ENCODE measurements at places on chromosomes 3 and 15.
A peak's percentile ranks its signal among the peaks of the same experiment; 100 is the strongest.

DNA sequence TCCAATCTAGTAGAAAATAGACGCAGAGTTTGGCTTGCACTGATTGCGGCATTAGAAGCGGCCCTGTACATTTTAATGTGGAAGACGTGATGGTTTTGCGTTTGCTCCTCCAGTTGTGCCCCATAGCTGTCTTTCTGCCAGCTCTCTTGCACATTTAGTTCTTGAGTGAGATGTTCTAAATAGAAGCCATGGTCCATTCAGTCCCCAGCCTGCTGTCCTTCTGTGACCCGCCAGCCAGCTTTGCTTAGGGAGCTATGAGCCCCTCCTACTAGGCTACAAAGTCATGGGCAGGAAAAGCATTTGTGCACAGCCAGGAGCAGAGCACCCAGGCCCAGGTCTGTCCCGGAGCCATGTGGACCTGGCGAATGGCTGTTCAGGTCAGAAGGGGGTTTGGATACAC lies 50.3 kb downstream of the APBA2 start:
- DNase-seq: no peak

DNA sequence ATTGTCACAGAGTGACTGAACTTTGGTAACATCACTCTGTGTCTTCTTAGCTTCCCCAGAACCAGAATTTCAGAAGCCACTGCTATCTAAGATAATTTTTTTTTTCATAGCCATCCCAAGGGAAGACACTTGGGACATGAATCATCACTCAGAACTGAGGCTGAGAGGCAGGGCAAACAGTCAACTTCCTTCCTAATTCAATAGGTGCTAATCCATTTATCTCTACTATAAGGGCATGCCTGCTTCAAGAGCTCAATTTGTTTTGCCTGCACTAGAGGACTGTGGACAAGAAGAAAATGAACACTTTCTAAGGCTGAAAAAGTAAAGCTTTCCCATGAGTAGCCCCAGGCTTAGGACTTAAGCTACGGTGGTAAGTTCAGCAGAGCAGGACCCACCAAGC lies 56.7 kb upstream of the MYRIP start:
- peak; percentile 12 for DNase-seq

- no peak for DNase-seq
Measured at GRCh38 chr3:52021489-52022268, 26.0 kb upstream of the RPL29 start.

DNA sequence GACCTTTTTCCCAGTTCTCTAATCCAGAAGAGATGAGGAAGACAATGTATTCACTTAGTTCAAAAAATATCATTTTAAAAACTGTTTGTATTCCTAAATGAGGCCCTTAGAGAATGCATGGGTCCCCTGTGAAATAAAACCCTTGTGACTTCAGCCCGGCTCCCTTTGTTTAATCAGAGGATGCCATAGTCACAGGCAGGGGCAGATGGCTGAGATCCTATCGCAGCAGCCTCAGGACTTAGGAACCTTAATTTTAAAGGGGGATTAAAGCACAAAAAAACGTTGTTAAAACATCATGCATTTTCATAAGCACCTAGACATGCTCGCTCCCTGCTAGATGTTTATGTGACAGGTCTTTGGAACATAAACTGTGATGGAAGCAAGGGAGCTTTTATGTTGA lies 176.6 kb downstream of the IL20RB start:
- DNase-seq: no peak

DNA sequence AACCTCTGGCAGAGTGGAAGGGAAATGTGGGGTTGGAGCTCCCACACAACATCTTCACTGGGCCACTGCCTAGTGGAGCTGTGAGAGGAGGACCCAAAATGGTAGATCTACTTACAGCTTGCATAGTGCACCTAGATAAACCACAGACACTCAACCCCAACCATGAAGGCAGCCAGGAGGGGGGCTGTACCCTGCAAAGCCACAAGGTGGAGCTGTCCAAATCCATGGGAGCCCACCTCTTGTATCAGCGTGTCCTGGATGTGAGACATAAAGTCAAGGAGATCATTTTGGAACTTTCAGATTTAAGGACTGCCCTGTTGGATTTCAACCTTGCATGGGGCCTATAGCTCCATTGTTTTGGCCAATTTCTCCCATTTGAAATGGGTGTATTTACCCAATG lies 20.9 kb downstream of the TP63 start:
- peak; percentile 35 for DNase-seq

DNA sequence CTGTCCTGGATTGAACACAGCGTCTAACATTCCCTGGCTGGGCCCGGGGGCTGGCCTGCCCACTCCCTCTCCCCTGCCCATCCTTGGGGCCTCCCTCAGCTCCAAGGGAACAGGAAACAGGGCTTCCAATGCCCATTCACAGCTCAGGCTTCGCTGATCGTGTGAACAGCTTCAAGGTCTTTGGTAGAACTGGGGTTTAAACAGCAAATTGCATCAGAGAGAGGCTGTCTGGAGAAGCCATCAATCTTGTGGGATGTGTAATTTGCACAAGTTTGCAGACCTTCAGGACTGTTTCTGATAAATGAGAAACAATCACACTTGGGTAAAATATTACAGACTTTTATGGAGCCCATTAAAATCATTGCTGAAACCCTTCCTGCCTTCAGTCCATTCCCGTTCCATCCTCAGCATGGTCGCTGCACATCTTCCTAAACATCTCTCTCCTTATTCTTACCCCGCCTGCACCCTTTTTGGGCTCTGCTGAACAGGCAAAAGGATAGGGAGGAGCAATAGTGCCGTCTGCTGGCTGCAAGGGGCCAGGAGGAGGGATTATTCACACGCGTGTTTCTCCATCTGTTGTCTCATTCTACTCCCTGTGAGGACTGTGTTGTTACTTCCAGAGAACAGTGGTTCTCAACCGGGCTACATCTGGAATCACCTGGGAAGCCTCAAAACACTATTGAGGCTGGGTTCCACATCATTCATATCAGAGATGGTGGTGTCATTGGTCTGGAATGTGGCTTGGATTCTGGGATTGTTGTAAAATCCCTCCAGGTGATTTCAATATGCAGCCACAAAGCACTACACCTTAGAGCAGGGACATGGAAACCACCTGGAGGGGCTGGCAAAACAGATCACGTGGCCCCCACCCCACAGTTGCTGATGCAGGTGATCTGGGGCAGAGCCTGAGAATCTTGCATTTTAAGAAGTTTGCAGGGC lies 116.3 kb downstream of the CLSTN2 start:
- peak; percentile 2 for DNase-seq

- DNase-seq: peak; percentile 84
Measured at GRCh38 chr3:78645628-78646310, 1122.0 kb downstream of the ROBO1 start.

- no peak for DNase-seq
Measured at GRCh38 chr15:96294766-96295165, 35.7 kb upstream of the NR2F2 start.

DNA sequence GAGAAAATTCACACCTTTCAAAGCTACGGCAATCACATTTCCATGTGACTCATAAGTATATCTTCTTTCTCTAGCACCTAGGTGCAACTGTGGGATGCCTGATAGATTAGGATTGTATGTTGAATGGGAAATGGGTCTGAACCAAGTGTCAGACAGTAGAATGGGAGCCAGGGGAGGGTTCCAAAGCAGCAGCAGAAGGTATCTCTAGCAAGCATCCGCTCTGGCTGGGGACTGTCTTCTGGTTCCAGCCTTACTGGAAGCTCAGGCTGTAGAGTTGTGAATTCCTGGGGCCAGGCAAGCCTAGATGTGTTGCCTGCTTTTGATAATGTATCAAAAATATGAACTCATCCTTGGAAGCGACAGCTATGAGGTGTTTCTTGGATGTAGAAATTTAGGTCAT lies 2.1 kb upstream of the CHL1 start:
- no peak for DNase-seq

DNA sequence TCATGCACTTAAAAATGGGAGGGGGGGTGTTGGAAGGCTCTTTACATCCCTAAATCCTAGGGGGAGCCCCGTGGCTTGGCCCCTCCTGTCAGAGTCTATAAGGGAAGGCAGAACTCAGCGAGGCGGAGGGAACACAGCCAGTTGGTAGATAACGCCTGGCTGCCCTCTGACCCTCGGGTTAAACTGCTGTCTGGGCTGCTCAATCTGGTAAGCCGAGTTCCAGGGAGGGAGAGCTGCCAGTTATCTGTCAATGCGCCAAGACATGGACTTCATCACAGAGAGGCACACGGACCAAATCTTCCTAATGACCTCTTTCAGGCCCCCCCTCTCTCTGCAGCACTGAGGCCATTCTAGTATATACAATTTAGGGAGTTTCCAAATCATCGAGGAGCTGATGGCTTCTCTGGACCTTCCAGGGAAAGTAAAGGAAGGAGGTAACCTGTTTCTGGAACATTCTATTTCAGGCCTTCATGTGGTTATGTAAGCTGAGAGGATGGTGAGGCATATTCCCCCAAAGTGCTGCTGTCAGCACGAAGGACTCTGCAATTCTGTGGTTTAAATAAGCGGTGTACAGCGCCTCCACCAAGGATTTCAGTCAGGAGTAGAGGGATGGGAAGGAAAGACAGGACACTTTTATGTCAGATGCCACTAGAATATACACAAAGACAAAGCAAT lies 349.0 kb downstream of the MCTP2 start:
- no peak for DNase-seq

- DNase-seq: peak; percentile 32
Measured at GRCh38 chr15:98787936-98788757, 139.8 kb downstream of the IGF1R start.

GRCh38 chr3:61796088-61796680 lies 234.8 kb downstream of the PTPRG start:
- no peak for DNase-seq

- peak; percentile 50 for DNase-seq
Measured at GRCh38 chr3:68893600-68894239, 38.6 kb downstream of the TAFA4 start.

GRCh38 chr3:23900744-23901143 lies 16.0 kb downstream of the NKIRAS1 start:
- peak; percentile 61 for DNase-seq

DNA sequence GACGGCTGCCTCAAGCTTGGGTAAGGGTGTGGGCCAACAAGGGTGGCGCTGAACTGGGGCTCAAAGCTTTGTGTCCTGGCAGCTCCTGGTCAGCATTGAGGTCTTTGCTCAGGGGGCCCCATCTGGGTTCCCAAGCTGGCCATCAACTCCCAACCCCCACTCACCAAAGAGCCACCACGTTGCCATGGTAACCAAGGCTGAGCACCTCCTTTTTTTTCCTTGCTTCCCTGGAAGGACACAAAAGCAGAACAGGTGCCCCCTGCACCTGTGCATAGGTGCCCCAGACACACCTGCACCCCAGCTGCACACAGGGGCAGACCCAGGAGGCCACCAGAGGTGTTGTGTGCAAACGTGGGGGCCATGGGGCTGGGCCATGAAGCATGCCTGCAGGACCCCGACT lies 16.5 kb downstream of the UROC1 start:
- DNase-seq: no peak

GRCh38 chr3:56629047-56629446 lies 54.0 kb downstream of the TASOR start:
- DNase-seq: no peak

- DNase-seq: no peak
Measured at GRCh38 chr15:31586841-31587240, 260.2 kb downstream of the KLF13 start.

GRCh38 chr3:128945041-128945877 lies 48.6 kb downstream of the CFAP92 start:
- DNase-seq: no peak

GRCh38 chr3:165128544-165128943 lies 50.2 kb upstream of the SI start:
- DNase-seq: no peak

- DNase-seq: peak; percentile 85
Measured at GRCh38 chr3:130395916-130396315, 50.4 kb downstream of the COL6A5 start.

DNA sequence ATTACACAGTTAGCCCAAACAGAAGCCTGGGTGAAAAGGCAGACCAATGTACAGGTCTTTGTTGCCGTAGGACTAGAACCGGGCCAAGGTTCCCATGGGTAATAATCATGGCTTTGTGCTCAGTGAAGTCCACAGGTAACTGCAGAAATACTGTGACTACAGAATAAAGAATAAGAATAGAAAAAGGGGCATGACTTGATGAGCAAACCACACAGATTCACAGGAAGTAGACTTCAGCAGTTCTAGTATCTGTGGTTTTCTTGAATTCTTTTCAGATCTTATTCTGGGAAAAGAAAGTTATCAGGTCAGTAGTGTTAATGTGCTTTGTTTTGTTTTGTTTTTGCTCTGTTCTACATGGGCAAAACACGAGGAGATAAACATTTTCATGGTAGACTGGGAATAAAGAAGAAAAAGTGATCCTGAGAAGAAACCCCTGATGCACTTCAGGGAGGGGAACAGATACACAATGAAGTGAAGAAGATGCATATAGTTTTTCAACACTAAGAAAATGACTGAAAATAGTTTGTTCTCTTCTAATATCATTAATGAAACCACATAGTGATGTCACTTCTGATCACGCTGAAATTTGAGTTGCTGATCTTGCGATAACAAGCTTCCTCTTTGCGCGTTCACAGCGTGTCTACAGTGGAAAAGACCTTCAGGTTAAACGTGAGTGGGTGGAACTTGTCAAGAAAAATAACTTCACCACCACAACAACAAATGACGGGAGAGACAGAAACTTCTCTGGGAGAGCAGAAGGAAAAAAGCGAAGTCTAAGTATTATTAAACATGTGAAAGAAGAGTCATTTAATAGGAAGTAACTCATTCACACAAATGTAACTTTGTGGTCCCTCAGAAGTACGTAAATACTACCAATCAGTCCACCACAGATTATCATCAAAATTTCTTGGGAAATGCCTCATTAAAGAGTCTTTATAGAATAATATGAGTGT lies 315.8 kb upstream of the SATB1 start:
- DNase-seq: no peak

- no peak for DNase-seq
Measured at GRCh38 chr15:79981831-79982455, 10.9 kb upstream of the BCL2A1 start.

GRCh38 chr3:43455233-43455632 lies 166.6 kb downstream of the ANO10 start:
- DNase-seq: peak; percentile 76

DNA sequence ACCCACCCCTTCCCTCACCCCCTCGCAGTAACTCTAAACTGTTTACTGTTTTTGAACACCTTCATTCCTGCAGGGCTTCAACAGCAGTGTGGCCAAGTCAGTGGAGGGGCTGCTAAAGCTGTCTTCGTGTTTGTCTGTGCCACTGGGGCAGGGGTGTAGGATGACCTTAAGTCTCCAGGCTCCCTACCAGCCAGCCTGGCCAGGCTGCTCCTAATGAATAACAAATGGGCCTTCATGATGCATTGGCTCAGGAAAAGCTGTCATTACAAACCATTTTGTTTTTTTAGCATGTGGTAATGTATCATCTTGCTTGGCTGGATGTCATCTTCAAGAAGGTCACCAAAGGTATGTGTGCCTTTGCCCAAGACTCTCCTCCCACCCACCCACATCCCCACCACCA lies 372.2 kb upstream of the WNT5A start:
- DNase-seq: no peak

DNA sequence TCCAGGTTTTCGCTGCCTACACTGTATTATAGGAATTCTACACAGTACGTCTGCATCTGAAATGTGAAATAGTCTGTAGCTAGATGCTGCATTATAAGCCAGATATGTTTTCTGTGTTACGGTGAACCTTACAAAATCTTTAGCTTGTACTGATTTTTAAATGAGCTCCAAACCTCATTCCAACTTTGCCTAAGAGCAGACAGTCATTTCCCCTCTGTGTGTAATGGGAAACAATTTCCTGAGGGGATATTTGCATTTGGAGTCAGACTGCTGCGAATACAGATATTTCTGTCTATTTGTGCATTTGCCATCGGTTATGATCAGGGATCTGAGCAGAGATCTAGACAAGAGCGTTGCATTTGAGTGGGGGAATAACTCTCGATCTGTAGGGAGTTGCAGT lies 37.5 kb downstream of the ARNT2 start:
- no peak for DNase-seq

- no peak for DNase-seq
Measured at GRCh38 chr15:92664178-92664900, 8.8 kb upstream of the FAM174B start.

Measured in fibroblast of mammary gland (primary cell).